ENCODE measurements at places on chromosomes 4 and X. TPM values are rescaled to one million over a fixed set of nuclear protein-coding genes. Genes with fewer than 3 reads are reported as not detected.

The NUP62CL gene
- 5.5 TPM for total RNA-seq

- H3K27me3 ChIP-seq: no peaks in the 10 kb centered on the region
- H3K4me1 ChIP-seq: peaks cover 30% of the 10 kb centered on the region
- peaks cover 2% of the 10 kb centered on the region for H3K36me3 ChIP-seq
- H3K27ac ChIP-seq: no peak overlapping the region
- no peak overlapping the region for H3K4me3 ChIP-seq
Observed at GRCh38 chr4:27702730-27703431, 842.2 kb downstream of the STIM2 start.

GRCh38 chr4:67035501-67035900, 509.8 kb downstream of the CENPC start:
- no peaks in the 10 kb centered on the region for H3K36me3 ChIP-seq
- H3K4me3 ChIP-seq: no peak overlapping the region
- no peak overlapping the region for H3K27ac ChIP-seq
- no peak for DNase-seq

DNA sequence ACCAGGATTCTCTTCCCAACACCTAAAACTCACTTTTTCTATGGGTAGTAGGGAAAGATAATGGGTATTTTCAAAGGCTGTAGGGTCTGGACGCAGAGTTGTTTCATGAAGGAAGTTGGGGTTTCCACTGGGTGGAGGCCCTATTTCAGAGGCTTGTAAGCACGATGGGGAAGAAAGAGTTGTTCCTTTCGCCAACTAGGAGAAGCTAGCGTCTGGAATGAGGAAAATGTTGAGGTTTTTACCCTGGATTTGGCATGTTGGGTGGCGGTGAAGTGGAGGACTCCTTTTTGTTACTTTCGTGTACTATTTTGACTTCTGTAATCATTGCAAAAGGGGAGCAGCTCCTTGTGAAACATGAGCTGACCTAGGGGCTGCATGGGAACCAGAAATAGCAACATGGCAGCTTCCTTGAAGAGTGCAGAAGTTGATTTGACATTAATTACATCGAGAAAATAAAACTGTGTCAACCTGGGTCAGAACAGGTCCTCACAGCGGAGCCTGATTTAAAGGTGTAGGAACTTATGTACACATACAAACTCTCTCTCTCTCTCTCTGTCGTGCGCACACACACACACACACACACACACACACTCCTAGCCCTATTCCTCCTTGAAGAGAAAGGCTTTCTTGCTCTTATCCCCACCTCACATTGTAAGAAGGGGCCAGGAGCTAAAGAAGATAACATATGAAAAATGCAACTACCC, 19.1 kb downstream of the VSIG4 start:
- peaks cover 5% of the 10 kb centered on the region for H3K4me1 ChIP-seq
- no peak for DNase-seq
- no peak overlapping the region for H3K4me3 ChIP-seq

GRCh38 chr4:89368861-89369260, 61.3 kb upstream of the GPRIN3 start:
- peaks cover 3% of the 10 kb centered on the region for H3K4me1 ChIP-seq
- H3K27ac ChIP-seq: no peak overlapping the region
- H3K4me3 ChIP-seq: no peak overlapping the region
- no peaks in the 10 kb centered on the region for H3K36me3 ChIP-seq

DNA sequence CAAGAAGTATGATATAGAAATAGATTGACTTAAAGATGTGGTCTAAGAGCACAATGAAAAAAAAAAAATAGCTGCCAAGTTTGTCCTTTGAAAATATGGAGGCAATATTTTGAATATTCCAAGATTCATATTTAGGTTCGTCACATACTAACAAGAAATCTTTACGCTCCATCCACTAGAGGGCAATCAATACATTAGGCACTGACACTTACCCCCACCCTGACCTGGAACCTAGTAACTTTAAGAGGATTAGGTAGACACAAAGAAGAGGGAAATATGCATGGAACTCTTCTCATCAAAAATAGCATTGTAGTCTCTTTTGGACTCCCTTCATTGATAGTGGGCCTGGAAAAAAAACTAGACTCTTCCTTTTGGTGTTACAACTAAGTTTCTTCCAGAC, 1108.1 kb downstream of the PCDH19 start:
- no peak overlapping the region for H3K27ac ChIP-seq
- H3K36me3 ChIP-seq: no peaks in the 10 kb centered on the region
- no peaks in the 10 kb centered on the region for H3K27me3 ChIP-seq
- no peak overlapping the region for H3K4me3 ChIP-seq
